Activated naive CD4-positive, alpha-beta T cell treated with anti-CD3 and anti-CD28 coated beads for 36 hours (primary cell): ENCODE measurements at places on chromosomes 11 and 22.
A peak's percentile ranks its signal among the peaks of the same experiment; 100 is the strongest.

DNA sequence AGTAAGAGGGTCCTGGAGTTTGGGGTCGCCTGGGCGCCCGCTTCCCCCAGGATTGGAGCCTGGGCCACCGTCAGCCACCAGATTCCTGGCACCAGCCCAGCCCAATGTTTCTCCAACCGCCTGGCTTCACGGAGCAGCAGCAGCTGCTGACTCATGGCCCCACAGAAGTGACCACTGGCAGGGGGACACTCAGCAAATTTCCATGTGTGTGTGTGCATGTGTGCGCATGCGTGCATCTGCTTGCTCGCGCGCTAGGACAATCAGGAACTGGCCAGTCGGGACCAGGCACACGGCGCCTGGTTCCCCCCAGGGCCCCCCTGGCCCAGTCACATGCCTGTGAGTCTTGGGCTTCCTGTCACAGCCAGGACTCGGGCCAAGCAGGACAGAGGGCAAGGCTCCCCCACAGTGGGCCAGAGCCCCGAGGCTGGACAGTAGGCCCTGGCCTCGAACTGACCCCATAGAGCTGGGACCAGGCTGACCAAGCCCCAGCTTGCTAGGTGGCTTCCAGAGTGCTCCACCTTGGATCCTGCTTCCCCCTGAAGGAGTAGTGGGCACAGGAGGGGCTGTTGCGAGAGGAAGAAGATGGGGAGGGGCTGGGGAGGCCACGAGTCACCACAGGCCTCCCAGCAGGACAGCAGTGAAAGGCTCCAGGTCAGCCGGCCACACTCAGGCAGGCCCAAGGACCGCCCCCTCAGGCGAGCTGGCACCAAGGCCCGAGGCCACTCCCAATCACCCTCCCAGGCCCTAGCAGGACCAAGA lies 3.2 kb downstream of the CTSD start:
- no peak for DNase-seq

DNA sequence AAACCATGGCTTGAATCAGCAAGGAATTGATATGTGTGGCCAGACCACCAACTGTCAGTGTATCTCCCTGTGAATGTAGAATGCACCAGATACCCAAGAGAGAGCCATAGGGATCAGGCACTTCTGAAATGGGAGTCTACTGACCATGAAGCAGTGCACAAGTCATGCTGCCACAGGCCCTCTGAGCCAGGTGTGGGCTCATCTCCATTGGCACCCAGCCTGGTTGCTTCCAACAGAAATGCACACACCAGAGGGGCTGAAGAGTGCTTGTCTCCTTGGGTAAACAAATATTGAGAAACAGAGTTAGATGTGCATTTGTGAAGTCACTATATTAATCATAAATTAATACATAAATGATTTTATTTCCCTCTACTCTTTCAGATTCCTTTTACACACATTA lies 28.4 kb upstream of the PANX1 start:
- no peak for DNase-seq

GRCh38 chr11:1953489-1954266 lies 6.5 kb downstream of the MRPL23 start:
- DNase-seq, result peak; percentile 4

GRCh38 chr22:31253949-31254348 lies 38.3 kb downstream of the PIK3IP1 start:
- no peak for DNase-seq

DNA sequence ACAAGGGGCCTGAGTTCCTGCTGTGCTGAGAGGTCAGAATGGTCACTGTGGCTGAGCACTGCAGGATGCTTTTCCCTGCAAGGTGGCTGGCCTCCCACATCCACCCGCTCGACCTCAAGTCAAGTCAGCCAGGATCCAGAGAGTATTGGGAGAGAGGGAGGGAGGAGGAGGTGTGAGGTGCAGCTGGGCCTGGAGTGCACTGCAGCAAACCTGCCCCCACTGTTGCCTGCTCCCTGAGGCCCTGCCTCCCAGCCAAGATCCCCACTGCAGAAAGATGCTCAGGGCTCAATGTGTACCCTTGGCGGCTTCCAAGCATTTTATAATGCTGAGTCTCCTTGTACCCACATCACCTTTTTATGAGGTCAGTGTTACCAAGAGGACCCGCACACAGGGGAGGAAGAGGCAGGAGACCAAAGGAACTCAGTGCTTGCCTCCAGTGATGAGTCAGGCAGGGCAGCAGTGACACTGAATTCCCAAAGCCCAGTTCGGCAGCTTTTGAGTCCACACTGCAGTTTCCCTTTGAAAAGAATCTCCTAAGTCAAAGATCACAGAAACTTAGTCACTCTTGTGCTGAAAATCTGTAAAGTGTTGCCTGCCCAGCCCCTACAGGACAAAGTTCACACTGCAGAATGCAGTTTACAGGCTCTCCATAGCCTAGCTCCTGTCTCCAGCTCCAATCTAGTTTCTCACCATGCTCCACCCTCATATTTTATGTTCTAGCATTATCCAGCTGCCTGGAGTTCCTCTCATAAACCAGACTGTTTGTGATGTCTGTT lies 3.1 kb downstream of the ENDOD1 start:
- DNase-seq, result peak; percentile 59
